Urinary bladder (tissue), 4 donors: ENCODE measurements at places on chromosomes 5 and 9.

DNA sequence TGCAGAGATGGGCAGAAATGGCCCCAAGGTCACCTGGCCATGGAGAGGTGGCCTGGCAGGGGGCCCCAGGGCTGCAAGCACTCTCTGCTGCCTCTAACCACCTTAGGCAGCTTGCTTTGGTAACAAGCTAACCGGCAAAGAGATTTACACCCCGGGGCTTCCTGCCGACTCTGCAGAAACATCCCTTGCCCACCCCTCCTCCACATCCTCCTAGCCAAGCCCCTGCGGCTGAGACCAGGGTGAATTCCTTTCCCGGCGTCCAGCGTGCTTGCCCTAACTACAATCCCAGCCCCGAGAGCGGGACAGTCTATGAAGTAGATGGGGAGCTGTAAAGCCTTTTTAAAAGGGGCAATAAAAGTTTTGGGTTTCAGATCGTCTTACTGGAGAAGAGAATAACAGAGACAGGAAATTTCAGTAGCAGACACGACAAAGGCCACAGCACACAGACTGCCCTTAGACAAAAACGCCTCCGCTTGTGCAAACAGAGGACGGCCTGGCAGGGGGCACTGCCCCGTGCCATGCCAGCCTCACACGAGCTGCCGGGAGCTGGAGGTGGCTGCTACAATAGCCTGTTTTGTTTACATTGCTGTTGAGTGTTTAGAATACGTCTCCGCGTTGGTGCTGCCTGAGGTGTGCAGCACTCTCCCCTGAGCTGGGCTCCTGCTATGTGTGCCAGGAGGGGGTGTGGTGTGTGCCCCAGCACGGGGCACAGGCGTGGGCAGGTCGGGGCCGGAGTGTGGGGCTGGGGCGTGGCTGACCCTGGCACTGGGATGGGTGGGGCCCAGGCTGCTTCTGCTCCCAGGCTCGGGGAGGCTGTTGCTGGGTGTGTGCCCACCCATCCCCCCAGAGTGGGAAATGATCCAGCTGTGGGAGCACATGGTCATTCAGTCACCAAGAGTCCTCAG, 15.3 kb downstream of the MYMK start:
- DNase-seq = no peak

- no peak for DNase-seq
Measured at GRCh38 chr5:72182686-72183085, 75.4 kb downstream of the MAP1B start.

- DNase-seq = no peak
Measured at GRCh38 chr5:109350537-109351270, 59.1 kb downstream of the PJA2 start.

DNA sequence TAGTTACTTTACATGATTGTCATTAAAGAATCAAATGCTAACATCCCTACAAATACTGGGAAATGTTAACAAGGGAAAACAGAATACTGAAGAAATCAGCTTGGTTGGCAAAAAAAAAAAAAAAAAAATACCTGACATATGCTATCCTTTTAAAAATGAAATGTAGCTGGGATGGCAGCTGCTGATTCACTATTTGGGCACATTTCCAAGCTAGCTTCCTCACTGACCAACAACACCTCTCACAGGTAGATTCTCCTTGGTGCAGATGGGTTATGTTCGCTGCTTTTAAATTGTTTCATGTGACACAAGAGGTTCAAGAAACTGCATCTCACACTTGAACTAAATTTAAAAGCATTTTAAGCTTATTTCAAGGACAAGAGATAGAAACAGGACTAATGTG, 6.1 kb upstream of the PRUNE2 start:
- no peak for DNase-seq

- no peak for DNase-seq
Measured at GRCh38 chr5:124783794-124784193, 37.4 kb upstream of the ZNF608 start.

- no peak for DNase-seq
Measured at GRCh38 chr9:505741-506059, 291.0 kb downstream of the DOCK8 start.

GRCh38 chr5:95986937-95987520, 25.4 kb upstream of the ELL2 start:
- DNase-seq = no peak

DNA sequence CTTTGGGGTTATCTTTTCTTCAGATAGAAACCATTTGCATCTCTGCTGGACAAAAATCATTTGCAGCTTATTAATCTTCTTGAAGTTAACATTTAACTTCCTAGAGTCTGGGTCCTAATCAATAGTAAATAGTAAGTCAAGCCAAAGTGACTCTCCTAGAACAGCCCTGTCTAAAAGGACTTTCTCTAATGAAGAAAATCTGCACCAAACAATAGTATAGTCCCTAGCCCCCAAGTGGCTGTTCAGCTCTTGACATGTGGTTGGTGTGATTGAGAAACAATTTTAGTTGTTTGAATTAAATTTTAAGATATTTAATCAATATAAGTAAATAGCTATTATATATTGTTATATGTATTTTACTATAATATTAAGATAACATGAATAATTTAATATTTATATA, 64.6 kb upstream of the SHB start:
- DNase-seq = no peak
